ENCODE measurements at places on chromosomes 2 and 18.

GRCh38 chr2:191739194-191739593 is 61.3 kb downstream of the NABP1 start:
- DNase-seq: no peak

DNA sequence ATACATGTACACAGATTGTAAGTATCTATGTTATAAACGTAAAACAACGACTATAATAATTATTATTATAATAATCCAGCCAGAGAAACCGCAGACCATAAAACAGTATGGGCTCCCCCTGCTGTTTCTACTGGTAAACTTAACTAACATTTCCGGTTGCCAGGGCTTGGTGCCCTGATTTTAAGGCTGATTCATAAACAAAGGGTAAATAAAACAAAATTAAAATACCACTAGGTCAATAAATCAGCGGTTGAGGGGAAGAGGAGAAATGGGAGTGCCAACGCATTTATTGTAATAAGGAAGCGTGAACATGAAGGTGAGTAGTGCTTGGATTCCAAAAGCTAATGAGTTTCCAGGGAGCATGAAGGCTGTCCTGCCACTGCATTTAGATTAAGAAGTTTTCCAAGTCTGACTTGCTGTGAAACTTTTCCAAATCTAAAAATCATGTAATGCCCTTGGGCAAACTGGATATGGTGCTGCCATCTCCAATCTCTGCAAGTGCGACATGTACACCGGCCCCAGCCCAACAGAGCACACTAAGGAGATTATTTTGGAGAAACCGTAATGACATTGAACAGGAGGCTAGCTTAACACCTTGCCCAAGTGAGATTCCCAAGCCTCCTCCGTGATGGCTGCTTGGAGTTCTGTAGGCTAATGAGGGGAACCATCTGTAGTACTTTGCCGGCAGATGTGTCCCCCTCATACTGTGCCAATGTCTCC is 50.7 kb upstream of the HNRNPA3 start:
- no peak for DNase-seq

GRCh38 chr2:60337142-60337497 is 216.3 kb downstream of the BCL11A start:
- DNase-seq: no peak

GRCh38 chr2:170680172-170680941 is 34.8 kb upstream of the SP5 start:
- DNase-seq: no peak

GRCh38 chr2:134976074-134976702 is 57.6 kb downstream of the CCNT2 start:
- DNase-seq: no peak

- no peak for DNase-seq
Observed at GRCh38 chr18:45423659-45424058, 191.6 kb upstream of the SLC14A2 start.

GRCh38 chr2:83915381-83915780 is 543.7 kb downstream of the SUCLG1 start:
- no peak for DNase-seq

Measured in stimulated activated CD4-positive, alpha-beta T cell treated with anti-CD3 and anti-CD28 coated beads, Interleukin-4, amount 100 ng/mL, for 4 hours (primary cell).